Fibroblast of the aortic adventitia (primary cell): ENCODE measurements at places on chromosomes 1 and 21. TPM values are rescaled to one million over a fixed set of nuclear protein-coding genes. Genes with fewer than 3 reads are reported as not detected.

CDC42 gene
- total RNA-seq, result 253 and 525 TPM in 2 replicates

EXTL2 gene
- total RNA-seq, result 12.2 and 34.1 TPM in 2 replicates

HSD3B2 gene
- not detected in 2 replicates for total RNA-seq

PADI1 gene
- total RNA-seq, result 0.09 TPM in 1 of 2 replicates, not detected in the other

PUM1 gene
- total RNA-seq, result 32.9 and 61.1 TPM in 2 replicates

UBR4 gene
- 136 and 142 TPM in 2 replicates for total RNA-seq

CD2 gene
- total RNA-seq, result 0.65 TPM in 1 of 2 replicates, not detected in the other

SPRR1B gene
- not detected in 2 replicates for total RNA-seq

PTPRC gene
- total RNA-seq, result 0.09 TPM in 1 of 2 replicates, not detected in the other

G0S2 gene
- total RNA-seq, result 23.0 and 146 TPM in 2 replicates

MFAP2 gene
- total RNA-seq, result 47.7 and 60.3 TPM in 2 replicates

PLPPR4 gene
- total RNA-seq, result 1.1 and 2.8 TPM in 2 replicates

TMEM61 gene
- 0.18 TPM in 1 of 2 replicates, not detected in the other for total RNA-seq

UBXN10 gene
- not detected in 2 replicates for total RNA-seq

OPRD1 gene
- not detected in 2 replicates for total RNA-seq

ANKRD34A gene
- total RNA-seq, result 0.65 and 0.99 TPM in 2 replicates

LRRC7 gene
- 0.09 TPM in 1 of 2 replicates, not detected in the other for total RNA-seq

OR2L3 gene
- total RNA-seq, result not detected in 2 replicates

C1QTNF12 gene
- total RNA-seq, result 0.65 and 1.4 TPM in 2 replicates

RPE65 gene
- total RNA-seq, result not detected in 2 replicates

MAD2L2 gene
- 17.6 and 33.1 TPM in 2 replicates for total RNA-seq

GGPS1 gene
- 27.7 and 41.8 TPM in 2 replicates for total RNA-seq

CNIH3 gene
- 31.5 and 72.4 TPM in 2 replicates for total RNA-seq

HENMT1 gene
- total RNA-seq, result 4.1 and 4.5 TPM in 2 replicates

ITPKB gene
- total RNA-seq, result 7.5 and 17.2 TPM in 2 replicates

NFASC gene
- total RNA-seq, result 22.0 and 25.9 TPM in 2 replicates

SEC16B gene
- 1.6 and 4.8 TPM in 2 replicates for total RNA-seq

IL19 gene
- 0.41 TPM in 1 of 2 replicates, not detected in the other for total RNA-seq

DNAJB4 gene
- total RNA-seq, result 42.0 and 52.7 TPM in 2 replicates

C1orf115 gene
- total RNA-seq, result 0.09 TPM in 1 of 2 replicates, not detected in the other

ZBTB37 gene
- 6.5 and 11.3 TPM in 2 replicates for total RNA-seq

AVPR1B gene
- total RNA-seq, result not detected in 2 replicates

PARK7 gene
- 165 and 243 TPM in 2 replicates for total RNA-seq
